ENCODE measurements at places on chromosomes 5 and 9.

- no peak for DNase-seq
Measured at GRCh38 chr9:5446451-5447236, 3.7 kb upstream of the CD274 start.

DNA sequence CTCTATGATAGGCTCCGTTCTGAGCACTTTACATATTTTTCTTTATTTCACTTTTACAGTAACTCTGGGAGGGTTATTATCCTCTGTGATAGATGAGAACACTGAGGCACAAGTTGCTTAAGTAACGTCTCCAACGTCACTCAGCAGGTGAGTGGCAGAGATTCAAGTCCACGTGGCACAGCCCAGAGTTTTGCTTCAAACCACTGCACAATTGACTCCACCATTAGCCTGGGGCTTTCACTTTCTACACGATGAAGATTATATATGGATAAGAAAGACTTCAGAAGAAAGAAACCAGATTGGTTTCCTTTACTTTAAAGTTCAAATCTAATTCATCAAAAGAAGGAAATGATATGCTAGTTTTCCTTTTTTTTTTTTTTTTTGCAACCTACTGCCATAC, 245.9 kb downstream of the SYK start:
- DNase-seq, result no peak

DNA sequence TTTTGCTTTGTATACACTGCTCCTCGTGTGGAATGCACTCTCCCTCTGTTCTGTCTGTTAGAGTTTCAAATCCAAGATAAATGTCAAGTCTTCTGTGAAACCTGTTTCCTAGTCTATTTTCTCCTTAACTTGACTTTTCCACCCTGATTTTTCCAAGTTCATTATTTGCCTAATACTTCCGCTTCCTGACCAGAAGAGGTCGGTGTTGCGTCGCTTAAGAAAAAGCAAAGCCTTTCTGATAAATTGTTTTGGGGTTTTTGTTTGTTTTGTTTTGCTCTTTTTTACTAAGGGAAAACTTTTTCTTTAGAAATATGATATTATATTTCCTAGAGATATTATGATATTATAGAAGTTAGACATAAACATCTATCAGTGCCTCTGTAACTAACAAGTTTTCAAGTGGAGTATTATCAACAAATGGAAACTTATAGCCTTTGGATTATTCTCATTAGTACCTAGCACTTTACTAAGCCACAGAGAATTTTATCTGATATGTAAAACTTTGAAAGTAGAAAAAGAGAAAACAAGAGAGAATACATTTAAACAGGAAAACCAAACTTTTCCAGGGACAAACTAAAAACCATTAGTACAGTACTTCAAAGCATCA, 55.8 kb downstream of the PHAX start:
- DNase-seq, result no peak

GRCh38 chr9:121153642-121154041, 48.0 kb downstream of the RAB14 start:
- DNase-seq, result no peak

DNA sequence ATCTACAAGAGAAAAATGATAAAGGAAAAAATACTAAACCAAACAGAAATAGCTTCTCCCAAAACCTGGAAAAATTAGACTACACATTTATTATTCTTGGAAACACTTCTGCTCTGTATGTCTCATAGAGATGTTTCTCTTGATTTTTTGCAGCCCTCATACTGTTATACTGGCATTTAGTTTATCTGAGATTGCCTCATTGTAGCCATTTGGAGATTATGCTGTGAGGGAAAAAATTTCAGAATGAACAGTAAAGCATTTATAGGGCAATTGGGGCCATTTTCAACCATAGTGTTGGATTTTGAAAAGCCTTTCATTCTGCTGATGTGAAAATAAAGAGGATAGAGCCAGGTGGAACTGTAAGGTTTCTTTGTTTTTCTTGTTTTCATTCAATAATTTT, 441.8 kb upstream of the RIOK2 start:
- DNase-seq, result no peak

GRCh38 chr9:5470122-5470521, 19.8 kb downstream of the CD274 start:
- no peak for DNase-seq
